Omental fat pad (tissue), 4 donors: ENCODE measurements at places on chromosomes 5 and 9. TPM values are rescaled to one million over a fixed set of nuclear protein-coding genes. Genes with fewer than 3 reads are reported as not detected.

Gene LSM11
- 3.1 TPM for total RNA-seq

Gene FBP2
- not detected for total RNA-seq

Gene PAIP2
- total RNA-seq = 109 TPM

Gene INSL6
- not detected for total RNA-seq

Gene ARSI
- total RNA-seq = 5.6 TPM

Gene DROSHA
- 29.4 TPM for total RNA-seq

Gene FYB1
- 46.2 TPM for total RNA-seq

Gene ECM2
- total RNA-seq = 57.2 TPM

Gene GABRB2
- 1.9 TPM for total RNA-seq

Gene MYOZ3
- total RNA-seq = 0.28 TPM

Gene PCDHGA7
- 3.6 TPM for total RNA-seq

Gene EFCAB9
- total RNA-seq = not detected

Gene IGIP
- 19.1 TPM for total RNA-seq

Gene CACFD1
- total RNA-seq = 2.7 TPM

Gene LRRC70
- total RNA-seq = 5.8 TPM

Gene PPP2R2B
- 1.1 TPM for total RNA-seq

GRCh38 chr5:64690417-64691151 lies at the start of gene SHISAL2B:
Gene SHISAL2B, plus strand, starts transcription at chr5:64690503. Its CDS starts 121 bp downstream, at chr5:64690624.
- DNase-seq = no peak

DNA sequence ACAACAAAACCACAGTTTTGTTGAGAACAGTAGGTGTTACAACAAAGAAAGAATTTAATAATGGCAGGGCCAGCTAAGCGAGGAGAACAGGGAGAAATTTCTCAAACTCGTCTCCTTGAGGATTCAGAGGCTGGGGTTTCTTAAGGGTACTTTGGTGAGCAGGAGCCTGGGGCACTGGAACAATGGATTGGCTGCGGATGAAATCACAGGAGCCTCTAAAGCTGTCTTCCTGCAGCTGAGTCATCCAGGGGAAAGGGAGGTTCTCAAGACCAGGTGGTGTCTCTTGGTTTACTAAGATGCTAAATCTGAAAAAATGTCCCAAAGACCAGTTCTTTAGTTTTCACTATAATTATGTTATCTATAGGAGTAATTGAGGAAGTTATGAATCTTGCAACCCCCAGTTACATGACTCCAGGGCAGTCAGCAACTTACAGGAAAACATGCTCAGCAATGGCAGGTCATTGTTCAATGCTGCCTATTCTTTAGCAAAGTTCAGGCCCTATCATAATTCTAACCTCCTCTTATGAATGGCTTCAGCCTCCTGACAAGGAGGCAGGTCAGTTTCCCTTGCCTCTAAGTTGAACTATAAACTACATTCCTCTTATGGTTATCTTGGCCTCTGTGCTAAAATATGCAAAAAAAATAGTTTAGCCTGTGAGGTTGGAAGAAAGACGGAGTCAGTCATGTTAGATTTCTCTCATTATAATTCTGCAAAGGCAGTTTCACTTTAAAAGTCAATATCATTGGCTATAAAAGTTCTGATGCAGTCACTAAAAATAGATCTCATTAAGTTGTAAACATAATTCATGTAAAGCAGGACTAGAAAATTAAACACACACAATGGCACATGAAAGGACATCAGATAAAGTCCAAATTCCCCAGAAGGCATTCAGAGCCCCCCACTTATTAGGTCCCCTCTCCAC lies 63.3 kb upstream of the CKS2 start:
- no peak for DNase-seq

GRCh38 chr5:82397741-82398320 lies 119.7 kb upstream of the RPS23 start:
- DNase-seq = no peak

DNA sequence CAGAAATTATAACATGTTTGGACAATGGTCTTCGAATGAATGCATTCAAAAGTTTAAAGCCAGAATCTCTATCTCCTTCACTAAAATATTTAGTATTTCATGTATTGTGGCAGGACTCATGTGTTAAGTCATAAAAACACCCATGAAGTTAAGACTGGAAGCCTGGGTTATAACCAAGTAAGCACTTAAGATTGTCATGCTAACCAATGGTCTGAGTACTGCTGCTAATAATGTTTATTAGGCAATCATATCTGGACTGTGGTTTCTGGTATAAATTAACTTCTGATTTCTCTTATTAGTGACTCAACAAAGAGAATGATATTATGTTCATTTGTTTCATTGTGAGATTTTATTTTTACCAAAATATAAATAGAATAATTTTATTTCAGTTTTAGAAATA lies 297.9 kb upstream of the EDIL3 start:
- no peak for DNase-seq

DNA sequence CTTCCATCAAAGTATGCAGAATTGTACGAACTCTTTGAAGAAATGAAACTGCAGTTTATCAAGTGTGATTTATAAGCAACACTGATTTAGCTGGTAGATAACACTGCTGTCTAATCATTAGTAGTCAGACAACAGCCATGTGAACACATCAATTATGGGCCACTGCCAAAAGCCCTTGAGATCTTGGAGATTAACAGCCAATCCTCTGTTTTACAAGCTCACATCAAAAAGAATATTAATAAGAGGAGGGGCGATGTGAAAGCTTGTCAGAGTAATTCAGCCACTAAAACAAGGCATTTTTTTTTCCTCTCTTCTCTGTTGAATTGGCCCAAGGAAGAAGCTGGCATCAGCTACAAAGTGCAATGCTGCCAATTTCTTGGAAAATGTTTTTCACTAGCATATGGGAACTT lies 28.1 kb downstream of the ZNF608 start:
- DNase-seq = no peak

- DNase-seq = no peak
These were observed 62.8 kb upstream of the WWC1 start for GRCh38 chr5:168228668-168229067.

DNA sequence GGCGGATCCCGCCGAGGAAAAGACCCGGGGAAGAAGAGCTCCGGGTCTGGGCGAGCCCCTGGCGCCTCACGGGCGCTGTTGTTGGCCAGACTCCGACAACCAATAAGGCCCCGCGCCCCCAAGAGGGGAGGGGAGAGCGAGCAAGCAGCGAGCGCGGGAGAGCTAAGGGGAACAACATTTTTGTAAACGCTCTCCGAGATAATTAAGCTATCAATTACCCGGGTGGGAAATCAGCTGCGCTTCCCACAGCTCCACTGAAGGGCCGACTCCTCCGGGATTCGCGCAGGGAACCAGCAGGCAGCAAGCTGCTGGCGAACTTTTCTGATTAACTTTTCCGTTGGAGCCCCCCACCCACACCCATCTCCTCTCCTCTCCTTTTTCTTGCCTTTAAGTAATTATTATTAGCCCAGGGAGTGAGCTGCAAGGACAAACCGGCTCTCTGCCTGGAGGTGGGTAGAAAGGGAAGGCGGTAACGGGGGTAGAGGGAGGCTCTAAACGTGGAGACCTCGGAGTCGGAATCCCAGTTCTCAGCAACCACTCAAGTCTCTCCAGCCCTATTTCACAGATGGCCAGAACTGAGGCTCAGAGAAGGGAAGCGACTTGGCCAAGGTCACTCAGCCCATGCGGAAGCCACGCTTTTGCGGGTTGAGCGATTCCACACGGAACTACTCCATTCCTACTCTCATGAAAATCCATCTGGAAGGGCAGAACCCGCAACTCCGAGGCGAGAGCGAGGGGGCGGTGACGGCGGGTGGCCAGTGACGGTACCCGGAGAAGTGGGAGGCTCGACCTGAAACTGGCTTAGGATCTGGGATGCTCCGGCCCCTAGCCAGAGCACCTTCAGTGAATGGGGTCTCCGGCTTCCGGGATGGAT lies 1.3 kb downstream of the ASTN2 start:
- DNase-seq = no peak

- DNase-seq = no peak
These were observed 9.0 kb upstream of the PRR7 start for GRCh38 chr5:177437623-177438022.

- DNase-seq = no peak
These were observed 26.5 kb upstream of the NCS1 start for GRCh38 chr9:130145658-130146057.

- DNase-seq = no peak
These were observed 247.4 kb upstream of the RASA1 start for GRCh38 chr5:87020099-87020934.

DNA sequence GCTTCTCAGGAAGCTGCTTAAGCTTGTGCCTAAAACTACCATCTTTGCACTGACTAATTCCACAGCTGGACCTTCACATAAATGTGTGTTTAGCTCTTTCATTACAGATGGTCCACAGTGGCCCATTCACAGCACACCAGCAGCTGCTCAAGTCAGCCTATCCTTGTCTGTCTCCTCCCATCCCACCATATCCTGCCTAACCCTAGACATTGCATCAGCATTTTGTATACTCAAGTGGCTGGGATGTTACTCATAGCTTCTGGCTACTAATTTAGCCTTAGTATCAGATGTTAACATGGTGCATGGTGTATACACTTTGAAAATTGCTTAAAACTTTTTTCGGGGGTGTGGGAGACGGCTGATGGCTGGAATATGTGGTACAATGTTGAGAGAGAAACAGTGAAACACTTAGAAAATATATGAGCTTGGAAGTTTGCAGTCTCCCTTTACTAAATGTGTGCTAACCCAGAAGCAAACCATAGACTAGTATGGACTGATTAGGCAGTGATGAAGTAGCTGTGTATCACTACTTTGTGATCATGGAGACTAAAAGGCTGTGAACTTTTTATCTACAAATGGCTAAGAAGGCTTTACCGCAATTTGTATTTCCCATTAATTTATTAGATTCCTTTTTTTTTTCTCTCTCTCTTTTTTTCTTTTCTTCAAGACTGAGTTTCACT lies 83.1 kb downstream of the JMY start:
- no peak for DNase-seq

- DNase-seq = no peak
These were observed 30.5 kb upstream of the MED10 start for GRCh38 chr5:6408627-6409446.

DNA sequence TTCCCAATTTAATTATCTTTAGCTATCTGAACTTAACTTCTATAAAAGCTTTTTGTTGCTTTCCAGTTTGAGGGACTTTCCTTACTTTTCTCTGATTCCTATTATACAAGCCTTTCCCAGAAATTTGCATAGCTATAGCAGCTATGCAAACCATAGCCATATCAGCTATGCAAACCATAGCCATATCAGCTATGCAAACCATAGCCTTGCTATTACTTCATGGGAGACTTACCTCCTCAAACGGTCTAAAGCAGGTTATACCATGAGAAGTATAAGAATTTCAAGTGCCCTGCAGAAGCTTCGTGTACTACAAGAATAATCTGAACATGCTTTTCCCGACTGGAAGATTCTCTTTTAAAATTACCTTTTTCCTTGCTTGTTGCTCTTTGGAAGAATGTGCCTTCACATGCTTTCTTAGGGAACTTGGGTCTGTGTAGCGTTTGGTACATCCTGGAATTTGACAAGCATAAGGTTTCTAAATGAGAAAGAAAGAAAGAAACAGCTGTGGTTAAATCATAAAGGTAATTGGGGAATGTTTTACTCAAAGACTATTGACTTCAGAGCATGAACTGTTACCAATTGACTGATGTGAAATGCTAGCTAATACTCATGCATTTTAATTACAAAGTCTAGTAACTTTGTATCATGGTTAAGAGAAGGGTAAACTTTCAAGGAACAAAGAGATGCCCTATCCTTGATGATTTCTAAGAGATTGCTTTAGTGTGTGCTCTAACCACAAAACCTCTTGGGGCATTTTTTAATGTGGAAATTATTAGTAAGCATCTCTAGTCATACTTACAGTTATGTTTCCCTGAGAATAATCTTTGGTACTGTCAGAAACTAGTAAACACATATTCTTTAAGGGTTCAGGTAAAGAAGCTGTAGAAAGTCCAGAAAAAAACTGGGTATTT lies 367.6 kb downstream of the GLIS3 start:
- no peak for DNase-seq

DNA sequence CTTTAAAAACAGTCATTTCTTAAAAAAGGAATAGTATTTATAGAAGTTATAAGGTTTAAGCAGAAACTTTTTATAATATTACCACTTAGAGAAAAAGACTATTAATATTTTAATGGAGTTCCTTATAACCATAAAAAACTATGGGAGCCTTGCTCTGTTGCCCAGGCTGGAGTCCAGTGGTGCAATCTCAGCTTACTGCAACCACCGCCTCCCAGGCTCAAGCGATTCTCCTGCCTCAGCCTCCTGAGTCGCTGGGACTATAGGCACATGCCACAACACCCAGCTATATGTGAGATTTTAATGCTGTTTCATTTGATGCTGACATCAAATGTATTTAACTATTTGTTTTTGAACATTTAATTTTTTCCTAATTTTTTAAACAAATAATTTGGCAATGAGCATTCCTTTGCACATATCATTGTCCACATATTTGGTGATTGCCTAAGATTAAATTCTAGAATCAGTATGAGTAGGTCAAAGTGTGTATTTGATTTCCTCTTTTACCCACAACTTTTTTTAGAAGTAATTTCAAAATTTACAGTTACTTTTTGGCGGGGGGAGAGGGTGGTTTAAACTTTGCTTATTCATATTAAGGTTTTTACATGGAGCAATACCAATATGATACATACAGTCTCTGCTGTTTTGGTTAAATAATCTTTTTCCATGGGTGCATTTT lies 235.5 kb downstream of the ARHGEF28 start:
- no peak for DNase-seq

- no peak for DNase-seq
These were observed 47.4 kb downstream of the MFAP3 start for GRCh38 chr5:154086146-154086545.

- no peak for DNase-seq
These were observed 177.0 kb upstream of the GRIN3A start for GRCh38 chr9:101915482-101915881.

- no peak for DNase-seq
These were observed 758 bp upstream of the PDCD1LG2 start for GRCh38 chr9:5509573-5509972.

GRCh38 chr9:134247918-134248631 lies 78.2 kb upstream of the RXRA start:
- no peak for DNase-seq

- no peak for DNase-seq
These were observed 36.2 kb downstream of the NUDT12 start for GRCh38 chr5:103526164-103526915.

DNA sequence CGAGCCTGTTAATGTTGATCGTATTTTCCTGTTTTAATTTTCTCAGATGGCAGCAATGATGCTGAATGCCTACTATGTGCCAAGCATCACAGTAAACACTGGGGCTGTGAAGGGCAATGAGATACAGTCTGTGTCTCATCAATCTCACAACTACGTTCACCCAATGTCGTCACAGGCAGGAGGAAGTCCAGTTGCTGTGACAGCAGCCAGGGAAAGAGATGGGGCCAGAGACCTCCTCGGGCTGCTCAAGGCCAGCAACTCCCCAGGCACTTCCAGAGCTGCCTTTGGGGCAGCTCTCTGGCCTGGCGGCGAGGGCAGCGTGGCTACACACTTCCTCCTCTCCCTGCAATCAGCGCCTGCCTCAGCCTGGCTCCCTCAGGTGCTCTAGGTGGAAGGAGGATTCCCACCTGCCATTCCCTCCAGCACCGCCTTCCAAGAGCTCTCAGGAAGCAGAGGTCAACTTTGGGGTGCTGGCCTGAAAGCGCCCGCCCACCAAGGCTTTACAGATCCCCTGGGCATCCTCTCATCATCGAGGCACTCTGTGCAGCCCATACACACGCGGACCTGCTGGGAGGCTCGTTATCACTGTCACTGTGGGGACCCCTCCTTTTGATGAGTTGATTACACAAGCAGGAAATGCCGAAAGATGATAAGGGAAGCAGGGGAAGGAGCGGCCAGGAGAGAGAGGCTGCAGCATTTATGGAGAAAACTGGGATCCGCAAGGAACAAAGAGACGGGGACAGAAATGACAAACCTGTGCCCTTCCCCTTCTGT lies 159.2 kb downstream of the ZDHHC21 start:
- DNase-seq = no peak

GRCh38 chr9:100375658-100376057 lies 22.9 kb upstream of the TEX10 start:
- DNase-seq = no peak
